Right hindlimb (tissue), 1 donor: ENCODE measurements at places on chromosomes 16 and 17.
A peak's percentile ranks its signal among the peaks of the same experiment; 100 is the strongest.

- DNase-seq, result peak; percentile 95
Measured at GRCh38 chr17:38748149-38748891, at the start of gene PCGF2. Gene PCGF2, minus strand, starts transcription at chr17:38748336. Its CDS starts 7,934 bp downstream, at chr17:38740402.

- no peak for DNase-seq
Measured at GRCh38 chr17:19671433-19671832, 22.9 kb downstream of the ALDH3A2 start.

DNA sequence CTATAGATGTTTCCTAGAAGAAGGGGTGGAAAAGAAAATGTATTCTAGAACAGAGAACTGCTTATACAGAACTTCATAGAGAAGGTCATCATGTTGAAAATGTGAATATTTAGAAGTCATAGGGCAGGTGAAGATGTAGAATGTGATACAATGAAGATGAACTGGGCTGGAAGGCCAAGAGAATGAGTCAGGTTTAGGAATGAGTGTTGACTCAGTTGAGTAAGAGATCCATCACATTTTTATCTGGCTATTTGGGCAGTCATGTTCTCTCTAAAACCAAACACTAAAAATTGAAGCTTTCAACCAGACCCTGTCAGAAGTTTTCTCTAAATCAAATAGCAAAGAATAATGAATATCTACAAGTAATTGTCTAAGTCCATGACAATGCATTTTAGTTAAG, 660.5 kb downstream of the KCNJ2 start:
- no peak for DNase-seq

GRCh38 chr17:66373944-66374817, 71.8 kb downstream of the PRKCA start:
- no peak for DNase-seq

- no peak for DNase-seq
Measured at GRCh38 chr17:61904094-61904710, 23.6 kb downstream of the INTS2 start.

DNA sequence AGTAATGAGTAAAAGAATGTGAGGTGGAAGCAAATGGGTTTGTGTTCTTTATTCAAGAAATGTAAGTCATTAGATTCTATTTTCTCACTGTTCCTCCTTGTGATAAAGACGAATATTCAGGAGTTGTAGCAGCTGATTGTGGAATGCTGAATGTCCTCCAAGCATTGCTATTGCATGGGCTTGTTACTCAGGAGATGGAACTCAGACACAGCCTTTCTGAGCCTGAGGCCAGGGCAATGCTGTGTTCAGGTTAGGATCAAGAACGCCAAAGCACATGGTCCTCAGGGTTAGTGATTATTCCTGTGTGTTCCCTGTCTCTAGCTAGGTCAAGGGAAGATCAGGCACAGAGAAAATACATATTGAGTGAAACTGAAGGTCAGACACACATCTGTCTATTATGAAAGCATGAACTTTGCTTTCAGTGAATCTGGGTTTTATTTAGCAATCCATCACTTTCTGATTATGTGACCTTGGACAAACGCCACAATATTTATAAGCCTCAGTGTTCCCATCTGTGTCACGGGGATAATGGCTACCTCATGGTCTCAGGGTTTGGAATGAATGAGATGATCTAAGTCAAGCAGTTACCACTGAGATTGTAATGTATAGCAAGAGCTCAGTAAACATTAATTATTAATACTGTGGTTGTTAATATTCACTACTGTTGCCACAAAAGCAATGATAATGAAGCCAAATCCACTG, 426.8 kb upstream of the DYNLRB2 start:
- DNase-seq, result no peak

GRCh38 chr17:77315551-77316190, 174.9 kb downstream of the SEC14L1 start:
- DNase-seq, result peak; percentile 22

DNA sequence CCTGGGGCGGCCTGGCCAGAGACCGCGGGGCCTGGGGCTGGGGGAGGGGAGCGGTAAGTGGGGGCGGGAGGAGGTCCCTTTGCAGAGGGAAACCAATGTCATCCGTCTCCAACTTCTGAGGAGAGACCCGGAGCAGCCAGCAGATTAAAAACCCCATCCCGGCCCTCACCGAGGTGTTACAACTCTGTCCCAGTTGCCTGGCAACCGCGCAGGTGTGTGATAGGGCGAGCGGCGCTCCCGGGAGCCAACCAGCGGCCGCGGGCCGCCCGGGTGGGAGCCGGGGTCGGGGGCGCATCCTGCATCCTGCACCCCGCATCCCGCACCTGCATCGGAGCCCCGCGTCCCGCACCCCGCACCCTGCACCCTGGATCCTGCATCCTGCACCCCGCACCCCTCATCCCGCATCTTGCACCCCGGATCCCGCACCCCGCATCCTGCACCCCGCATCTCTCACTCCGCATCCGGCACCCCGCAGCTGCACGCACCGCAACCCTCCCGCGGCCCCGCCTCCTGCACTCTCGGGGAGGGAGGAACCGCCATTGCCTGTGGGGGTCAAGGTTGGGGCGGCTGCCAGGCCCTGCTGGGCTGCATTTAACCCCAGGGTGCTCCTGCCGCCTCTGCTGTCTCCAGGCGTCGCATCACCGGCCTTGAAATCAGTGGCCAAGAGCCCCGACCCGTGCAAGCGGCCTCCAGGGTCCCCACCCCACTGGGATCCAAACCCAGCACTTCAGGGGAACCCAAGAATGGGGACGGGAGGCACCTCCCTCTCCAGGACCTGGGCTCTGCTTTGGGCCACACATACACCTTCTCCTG, 47.3 kb downstream of the RTN4RL1 start:
- no peak for DNase-seq

GRCh38 chr16:74465851-74466685, 44.8 kb upstream of the CLEC18B start:
- DNase-seq, result no peak

DNA sequence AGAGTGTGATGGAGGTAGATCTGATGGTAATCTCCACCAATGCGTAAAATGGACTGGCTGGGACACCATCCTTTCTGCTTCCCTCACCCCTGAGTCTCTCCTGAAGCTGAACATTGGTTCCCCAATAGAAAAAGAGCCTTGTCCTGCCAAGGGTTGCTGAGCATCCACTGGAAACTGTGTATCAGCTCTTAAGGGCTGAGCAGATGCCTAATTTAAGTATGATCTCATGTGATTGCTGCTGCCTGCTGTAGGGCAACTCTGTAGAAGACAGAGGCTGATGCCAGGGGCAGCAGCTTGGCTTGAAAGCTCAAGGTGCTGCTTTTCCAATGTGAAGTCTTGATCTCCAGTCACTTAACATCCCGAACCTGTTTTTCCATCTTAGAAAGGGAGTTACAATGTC, 310.3 kb upstream of the CCL2 start:
- no peak for DNase-seq

DNA sequence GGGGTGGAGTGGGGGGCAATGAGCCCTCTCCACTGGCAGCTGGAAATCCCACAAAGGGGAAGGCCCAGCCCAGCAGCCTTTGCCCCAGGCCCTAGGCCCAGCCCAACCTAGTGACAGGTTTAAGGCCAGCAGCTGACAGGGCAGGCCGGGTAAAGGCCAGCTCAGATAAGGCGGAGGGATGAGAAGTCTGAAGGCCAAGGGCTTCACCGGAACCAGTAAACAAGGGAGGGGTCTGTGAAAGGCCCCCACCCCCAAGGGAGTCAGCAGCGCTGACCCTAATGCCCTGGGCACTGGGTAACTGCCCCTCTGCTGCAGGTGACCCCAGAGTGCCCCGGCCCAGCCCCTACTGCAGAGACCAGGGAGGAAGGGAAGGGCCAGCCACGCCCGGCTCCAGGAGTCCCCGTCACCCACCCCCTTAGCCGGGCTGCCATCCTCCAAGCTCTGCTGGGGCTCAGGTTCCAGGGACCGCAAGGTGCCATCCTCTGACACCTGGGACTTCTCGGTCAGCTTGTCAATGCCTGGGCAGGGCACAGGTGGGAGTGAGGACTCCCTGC, 17.5 kb downstream of the OTOP3 start:
- no peak for DNase-seq
